ENCODE measurements at places on chromosomes 7 and 10. TPM values are rescaled to one million over a fixed set of nuclear protein-coding genes. Genes with fewer than 3 reads are reported as not detected.

HOXA9 gene
- 3.6 TPM for total RNA-seq

PITX3 gene
- not detected for total RNA-seq

TES gene
- 122 TPM for total RNA-seq

WNT16 gene
- total RNA-seq = 2.8 TPM

PCGF6 gene
- 12.6 TPM for total RNA-seq

FRA10AC1 gene
- 12.9 TPM for total RNA-seq

MEOX2 gene
- total RNA-seq = 0.80 TPM

PNLIPRP3 gene
- 1.0 TPM for total RNA-seq

- H3K4me3 ChIP-seq = no peak overlapping the region
- peaks cover 3% of the 10 kb centered on the region for H3K4me1 ChIP-seq
- no peak for DNase-seq
Observed at GRCh38 chr10:88433565-88434186, 149.4 kb downstream of the RNLS start.

DNA sequence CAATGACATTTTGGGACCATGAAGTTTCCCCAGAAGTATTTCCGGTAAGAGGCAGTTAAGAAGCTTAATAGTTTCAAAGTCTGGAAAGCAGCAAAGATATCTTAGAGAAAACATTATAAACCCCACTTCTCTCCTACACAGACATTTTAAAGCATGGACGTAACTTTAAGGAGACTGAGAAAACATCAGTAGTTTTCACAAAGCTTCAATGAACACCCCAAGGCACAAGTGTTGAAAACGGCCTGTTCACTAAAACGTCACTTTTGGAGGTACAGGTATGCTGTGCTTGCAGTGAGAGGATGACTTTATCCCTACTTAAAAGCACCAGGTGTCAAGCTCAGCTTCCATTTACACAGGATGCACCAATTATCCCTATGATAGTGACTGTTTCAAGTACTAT is 25.0 kb downstream of the NCOA4 start:
- no peak overlapping the region for H3K4me3 ChIP-seq
- no peak for DNase-seq
- H3K36me3 ChIP-seq = no peaks in the 10 kb centered on the region
- H3K4me1 ChIP-seq = peaks cover 4% of the 10 kb centered on the region

GRCh38 chr10:86540016-86540415 is 18.4 kb upstream of the WAPL start:
- DNase-seq = no peak
- no peaks in the 10 kb centered on the region for H3K36me3 ChIP-seq
- H3K4me1 ChIP-seq = peaks cover 4% of the 10 kb centered on the region

DNA sequence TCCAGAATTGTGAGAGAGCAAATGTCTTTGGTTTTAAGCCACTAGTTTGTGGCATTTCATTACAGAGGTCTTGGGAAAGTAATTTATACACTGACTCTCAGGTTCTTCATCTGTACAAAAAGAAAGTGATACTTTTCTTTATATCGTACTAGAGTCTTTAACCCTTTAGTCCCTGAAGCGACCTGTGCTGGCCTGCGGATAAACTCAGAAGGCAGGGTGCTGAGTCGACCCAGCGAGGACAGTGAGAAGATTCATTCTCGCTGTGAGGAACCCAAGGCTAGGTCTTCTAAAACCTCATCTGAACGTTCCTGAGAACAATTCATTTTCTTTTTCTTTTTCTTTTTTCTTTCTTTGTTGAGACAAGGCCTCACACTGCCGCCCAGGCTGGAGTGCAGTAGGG is 514.2 kb upstream of the MGMT start:
- DNase-seq = no peak
- no peak overlapping the region for H3K4me3 ChIP-seq
- no peaks in the 10 kb centered on the region for H3K27me3 ChIP-seq
- no peaks in the 10 kb centered on the region for H3K36me3 ChIP-seq
- no peaks in the 10 kb centered on the region for H3K4me1 ChIP-seq

GRCh38 chr7:26060733-26061677 is 91.0 kb upstream of the NFE2L3 start:
- H3K4me3 ChIP-seq = no peak overlapping the region
- H3K4me1 ChIP-seq = no peaks in the 10 kb centered on the region
- no peaks in the 10 kb centered on the region for H3K27me3 ChIP-seq

GRCh38 chr7:121605317-121605680 is 209.2 kb upstream of the FAM3C start:
- DNase-seq = peak; percentile 39
- peak overlapping the region; percentile 12 for H3K27ac ChIP-seq
- H3K4me3 ChIP-seq = no peak overlapping the region

GRCh38 chr10:83372646-83373045 is 766.7 kb upstream of the GHITM start:
- H3K4me1 ChIP-seq = no peaks in the 10 kb centered on the region
- H3K4me3 ChIP-seq = no peak overlapping the region
- H3K27ac ChIP-seq = no peak overlapping the region
- H3K27me3 ChIP-seq = no peaks in the 10 kb centered on the region

DNA sequence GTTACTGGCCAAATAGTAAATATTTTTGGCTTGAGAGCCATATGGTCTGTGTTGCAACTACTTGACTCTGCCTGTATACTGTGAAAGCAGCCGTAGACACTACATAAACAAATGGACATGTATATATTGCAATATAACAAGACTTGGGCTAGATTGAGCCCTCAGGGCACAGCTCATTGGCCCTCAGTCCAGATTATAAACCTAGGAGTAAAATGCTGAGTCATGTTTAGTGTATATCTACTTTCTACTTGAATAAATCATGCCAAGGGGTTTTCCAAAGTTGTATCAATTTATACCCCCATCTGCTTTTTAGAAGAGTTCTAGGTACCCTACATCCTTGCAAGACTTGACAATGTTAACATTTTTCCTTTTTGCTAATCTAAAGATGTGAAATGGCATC is 27.4 kb upstream of the POU6F2 start:
- no peaks in the 10 kb centered on the region for H3K27me3 ChIP-seq
- DNase-seq = no peak
- H3K27ac ChIP-seq = no peak overlapping the region
- H3K4me1 ChIP-seq = no peaks in the 10 kb centered on the region
- H3K4me3 ChIP-seq = no peak overlapping the region

DNA sequence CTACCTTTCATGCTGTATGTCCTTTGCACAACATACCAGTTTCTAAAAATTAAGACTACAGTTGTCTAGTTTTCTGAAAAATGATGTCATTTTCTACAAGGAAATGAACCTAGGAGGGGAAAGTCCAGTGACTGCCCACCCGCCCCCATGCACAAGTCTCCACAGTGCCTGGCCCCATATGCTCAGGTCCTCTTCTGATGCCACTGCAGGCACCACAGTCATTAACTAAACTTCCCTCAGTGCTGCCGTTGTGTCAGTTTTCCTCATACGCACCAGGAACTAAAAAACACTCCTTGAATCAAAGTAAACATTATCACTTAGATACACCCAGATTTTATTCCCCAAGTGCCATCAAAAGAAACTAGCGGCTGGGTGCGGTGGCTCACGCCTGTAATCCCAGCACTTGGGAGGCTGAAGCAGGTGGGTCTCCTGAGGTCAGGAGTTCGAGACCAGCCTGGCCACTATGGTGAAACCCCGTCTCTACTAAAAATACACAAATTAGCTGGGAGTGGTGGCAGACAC is 6.9 kb upstream of the TNS3 start:
- H3K4me1 ChIP-seq = peaks cover 15% of the 10 kb centered on the region
- H3K4me3 ChIP-seq = no peak overlapping the region
- no peaks in the 10 kb centered on the region for H3K36me3 ChIP-seq
- H3K27ac ChIP-seq = peak overlapping the region; percentile 43
- peak; percentile 37 for DNase-seq
- H3K27me3 ChIP-seq = no peaks in the 10 kb centered on the region

DNA sequence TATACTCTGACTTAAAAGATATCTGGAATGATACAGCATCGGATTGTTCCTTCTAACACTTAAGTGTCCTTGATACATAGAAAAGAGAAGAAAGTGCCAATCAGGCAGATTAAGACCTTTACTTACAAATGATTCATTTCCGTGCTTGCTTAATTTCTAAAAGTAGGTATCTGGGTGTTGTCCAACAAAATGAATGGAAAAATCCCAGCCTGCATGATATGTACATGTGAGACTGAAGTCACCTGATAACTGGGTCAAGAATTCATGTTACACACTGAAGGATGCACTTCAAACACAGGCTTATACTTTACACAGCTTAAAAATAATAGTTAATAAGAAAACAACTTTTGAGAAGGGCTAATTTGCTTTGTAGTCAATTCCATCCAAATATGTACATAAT is 25.2 kb upstream of the PLXDC2 start:
- H3K27ac ChIP-seq = no peak overlapping the region
- no peak for DNase-seq
- H3K4me3 ChIP-seq = no peak overlapping the region
- H3K36me3 ChIP-seq = no peaks in the 10 kb centered on the region
- H3K27me3 ChIP-seq = no peaks in the 10 kb centered on the region

DNA sequence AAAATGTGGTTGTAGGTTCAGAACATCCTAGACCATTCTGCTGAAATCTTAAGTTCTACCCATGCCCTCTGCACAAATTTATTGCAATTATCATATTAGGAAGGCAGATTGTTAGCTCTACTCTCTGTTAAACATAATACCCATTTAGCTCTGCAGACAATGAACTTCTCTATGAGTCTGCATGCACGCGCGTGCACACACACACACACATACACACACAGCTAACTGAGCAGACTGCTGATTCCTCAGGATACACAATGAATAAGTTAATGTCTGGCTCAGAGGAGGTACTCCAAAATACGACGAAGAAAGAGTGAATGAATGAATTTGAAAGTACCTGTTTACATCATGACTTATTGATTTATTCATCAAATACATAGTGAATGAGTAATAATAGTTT is 276.2 kb upstream of the SORCS1 start:
- no peaks in the 10 kb centered on the region for H3K4me1 ChIP-seq
- H3K36me3 ChIP-seq = no peaks in the 10 kb centered on the region
- no peak overlapping the region for H3K27ac ChIP-seq
- DNase-seq = no peak

DNA sequence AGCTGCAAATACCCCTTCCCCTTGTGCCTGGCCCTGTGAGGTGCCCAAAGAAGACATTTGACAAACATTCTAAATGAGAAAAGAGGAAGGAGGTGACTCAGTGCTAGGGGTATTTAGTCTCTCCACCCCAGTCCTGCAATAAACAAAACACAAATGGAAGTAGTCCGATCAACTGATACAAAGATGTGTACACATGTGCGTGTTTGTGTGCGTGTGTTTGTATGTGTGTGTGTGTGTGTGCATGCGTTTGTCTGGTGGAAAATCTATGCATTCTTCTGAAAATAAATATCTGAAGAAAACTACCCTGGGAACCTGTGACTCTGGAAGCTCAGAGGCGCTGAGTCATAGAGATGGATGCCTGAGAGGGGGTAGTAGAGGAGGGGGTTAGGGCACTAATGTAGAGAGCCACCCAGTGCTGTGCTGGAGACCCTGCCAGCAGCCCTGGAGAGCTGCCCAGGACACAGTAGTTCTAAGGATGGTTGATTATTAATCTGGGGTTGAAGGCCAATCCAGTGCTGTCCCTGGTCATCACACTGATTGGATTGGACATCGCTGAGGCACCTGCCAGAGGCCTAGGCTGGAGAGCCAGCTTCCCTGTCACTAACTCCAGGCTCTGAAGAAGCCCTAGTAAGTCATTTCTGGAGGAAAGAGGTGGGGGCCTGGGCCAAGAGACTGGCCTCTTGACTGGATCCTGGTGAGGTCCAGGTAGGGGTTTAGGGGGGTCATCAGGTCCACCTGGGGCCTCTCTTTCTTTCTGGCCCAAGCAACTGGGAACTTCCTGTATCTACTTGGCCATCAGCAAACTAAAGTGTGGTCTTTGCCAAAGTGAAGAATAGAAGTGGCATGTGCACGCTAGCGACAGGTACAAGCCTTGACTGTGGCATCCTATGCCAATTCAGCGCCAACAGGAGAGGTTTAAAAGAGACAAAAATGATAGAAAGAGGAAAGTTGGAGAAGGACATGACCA is 18.5 kb downstream of the SFTPA1 start:
- H3K36me3 ChIP-seq = no peaks in the 10 kb centered on the region
- no peak for DNase-seq
- H3K27me3 ChIP-seq = no peaks in the 10 kb centered on the region
- H3K4me3 ChIP-seq = no peak overlapping the region
- H3K4me1 ChIP-seq = no peaks in the 10 kb centered on the region

DNA sequence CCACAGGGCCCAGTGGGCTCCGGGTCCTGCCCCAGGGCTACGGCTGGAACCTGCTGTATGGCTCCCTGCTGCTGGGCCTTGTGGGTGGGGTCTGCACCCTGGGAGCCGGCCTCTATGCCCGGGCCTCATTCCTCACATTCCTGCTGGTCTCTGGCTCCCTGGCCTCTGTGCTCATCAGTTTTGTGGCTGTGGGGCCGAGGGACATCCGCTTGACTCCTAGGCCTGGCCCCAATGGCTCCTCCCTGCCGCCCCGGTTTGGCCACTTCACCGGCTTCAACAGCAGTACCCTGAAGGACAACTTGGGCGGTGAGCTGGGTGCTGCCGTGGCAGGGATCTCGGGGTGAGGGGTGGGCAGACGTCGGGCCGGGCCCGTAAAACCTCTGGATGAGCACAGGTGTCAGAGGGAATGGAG is 4.4 kb downstream of the SLC12A9 start:
- no peaks in the 10 kb centered on the region for H3K4me1 ChIP-seq
- no peak for DNase-seq
- H3K36me3 ChIP-seq = no peaks in the 10 kb centered on the region
- H3K27me3 ChIP-seq = no peaks in the 10 kb centered on the region
- no peak overlapping the region for H3K4me3 ChIP-seq
- no peak overlapping the region for H3K27ac ChIP-seq

- DNase-seq = no peak
- H3K27me3 ChIP-seq = no peaks in the 10 kb centered on the region
- no peaks in the 10 kb centered on the region for H3K4me1 ChIP-seq
- H3K36me3 ChIP-seq = no peaks in the 10 kb centered on the region
- H3K27ac ChIP-seq = no peak overlapping the region
- H3K4me3 ChIP-seq = no peak overlapping the region
Observed at GRCh38 chr7:18531539-18531938, 36.0 kb downstream of the HDAC9 start.

- no peaks in the 10 kb centered on the region for H3K27me3 ChIP-seq
- no peaks in the 10 kb centered on the region for H3K36me3 ChIP-seq
- peaks cover 22% of the 10 kb centered on the region for H3K4me1 ChIP-seq
Observed at GRCh38 chr10:35356725-35357092, 20.4 kb downstream of the CCNY start.

- no peaks in the 10 kb centered on the region for H3K36me3 ChIP-seq
- H3K27ac ChIP-seq = no peak overlapping the region
- no peaks in the 10 kb centered on the region for H3K4me1 ChIP-seq
- no peak overlapping the region for H3K4me3 ChIP-seq
Observed at GRCh38 chr7:72035266-72035665, 376.9 kb downstream of the CALN1 start.

GRCh38 chr7:115136796-115137443 is 215.0 kb downstream of the MDFIC start:
- no peak overlapping the region for H3K27ac ChIP-seq
- no peak for DNase-seq
- peaks cover 6% of the 10 kb centered on the region for H3K4me1 ChIP-seq
- H3K4me3 ChIP-seq = no peak overlapping the region
- H3K27me3 ChIP-seq = no peaks in the 10 kb centered on the region
- H3K36me3 ChIP-seq = no peaks in the 10 kb centered on the region

Measured in hepatocyte (in vitro differentiated cells).